Caudate nucleus (tissue), 63 donors: ENCODE measurements at places on chromosomes 5 and 9.

- no peak for DNase-seq
Measured at GRCh38 chr9:36136894-36137391, 410 bp downstream of the GLIPR2 start.

DNA sequence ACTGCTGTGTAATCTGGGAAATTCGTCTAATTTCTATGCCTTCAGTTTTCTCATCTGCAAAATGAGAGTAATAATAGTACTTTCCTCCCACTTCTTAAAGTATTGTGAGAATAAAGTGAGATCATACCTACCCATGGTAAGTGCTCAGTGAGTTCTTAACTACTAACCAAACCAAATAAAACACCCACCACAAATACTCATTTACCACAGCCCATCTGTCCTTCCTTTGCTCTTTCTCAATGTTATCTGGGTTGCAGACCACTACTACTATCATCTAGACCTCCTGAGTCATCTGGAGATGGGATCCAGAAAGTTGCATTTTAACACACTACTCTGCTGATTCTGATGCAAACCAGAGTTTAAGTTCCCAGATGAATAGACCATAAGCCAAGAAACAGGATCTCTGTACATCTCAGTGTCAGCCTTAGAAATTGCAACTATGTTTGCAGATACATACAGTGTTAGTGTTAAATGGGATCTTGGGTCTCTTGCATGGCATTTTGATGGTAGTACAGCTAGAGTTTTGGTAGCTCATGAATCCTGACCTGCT lies 105.4 kb upstream of the ATP10B start:
- no peak for DNase-seq

GRCh38 chr5:51214746-51215145 lies 168.5 kb upstream of the ISL1 start:
- DNase-seq = no peak

DNA sequence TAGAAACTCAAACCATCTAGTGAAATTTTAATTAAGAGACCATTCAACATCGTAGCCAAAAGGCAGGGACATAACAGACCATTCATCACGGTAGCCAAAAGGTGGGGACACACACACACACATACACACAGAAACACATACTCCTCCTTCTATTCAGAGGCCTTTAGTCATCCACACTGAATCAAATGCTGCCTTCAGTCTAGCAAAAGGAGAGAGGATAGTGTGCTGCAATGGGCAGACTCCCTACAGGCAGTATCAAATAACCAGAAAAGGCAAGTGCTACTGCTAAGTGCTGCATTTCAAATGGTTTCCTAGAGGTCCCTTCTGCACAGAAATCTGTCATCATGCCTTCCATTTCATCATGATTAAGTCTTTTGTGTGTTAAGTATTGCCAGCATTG lies 303.9 kb downstream of the TRIM32 start:
- no peak for DNase-seq

GRCh38 chr5:156456857-156457256 lies 129.9 kb downstream of the SGCD start:
- DNase-seq = no peak

DNA sequence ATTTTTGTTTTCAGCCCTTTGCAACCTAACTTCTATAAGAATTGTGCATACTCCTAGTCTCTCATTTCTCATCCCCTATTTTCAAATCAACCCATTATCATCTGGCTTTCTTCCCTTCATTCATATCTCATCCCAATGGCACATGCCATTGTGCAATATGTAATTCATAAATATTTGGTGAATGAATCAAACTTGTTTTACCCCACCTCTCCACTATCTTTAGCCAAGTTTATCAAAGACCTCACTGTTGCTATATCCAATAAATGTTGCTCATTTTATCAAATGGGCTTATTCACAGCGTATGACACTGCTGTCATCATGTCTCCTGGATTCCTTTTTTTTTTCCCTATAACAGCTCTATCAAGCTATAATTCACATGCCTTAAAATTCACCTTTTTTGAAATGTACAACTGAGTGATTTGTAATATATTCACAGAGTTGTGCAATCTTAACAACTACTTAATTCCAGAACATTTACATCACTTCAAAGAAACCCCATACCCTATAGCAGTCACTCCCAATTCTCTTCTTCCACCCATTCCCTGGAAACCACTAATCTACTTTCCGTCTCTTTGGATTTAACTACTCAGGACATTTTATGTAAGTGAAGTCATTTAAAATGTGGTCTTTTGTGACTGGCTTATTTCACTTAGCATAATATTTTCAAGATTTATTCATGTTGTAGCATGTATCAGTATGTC lies 214.4 kb upstream of the PAPPA start:
- no peak for DNase-seq

GRCh38 chr5:55540024-55540423 lies 5.3 kb upstream of the PLPP1 start:
- no peak for DNase-seq

- no peak for DNase-seq
Measured at GRCh38 chr5:181063514-181063913, 23.4 kb downstream of the BTNL9 start.

- DNase-seq = no peak
Measured at GRCh38 chr9:93045521-93045920, 13.0 kb upstream of the SUSD3 start.

GRCh38 chr5:73796164-73797131 lies 170.5 kb downstream of the ARHGEF28 start:
- DNase-seq = no peak

DNA sequence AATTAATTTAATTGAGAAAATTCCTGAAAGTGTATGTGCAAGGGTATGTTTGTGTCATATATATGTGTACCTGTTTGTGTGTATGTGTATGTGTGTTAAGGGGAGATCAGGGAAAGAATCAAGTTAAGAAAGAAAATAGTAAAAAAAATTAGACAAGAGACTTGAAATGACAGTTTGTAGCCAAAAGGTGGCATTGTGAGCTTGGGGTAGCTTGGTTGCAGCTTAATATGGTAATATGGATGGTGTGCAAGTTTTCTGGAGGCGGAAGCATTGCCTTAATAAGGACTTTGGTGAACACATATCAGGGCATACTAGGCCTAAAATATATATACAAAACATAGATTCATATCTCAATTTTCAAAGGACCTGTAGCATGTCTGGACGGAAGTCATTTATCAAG lies 129.9 kb downstream of the INSYN2B start:
- no peak for DNase-seq

GRCh38 chr5:18113721-18114120 lies 479.5 kb downstream of the TAF11L14 start:
- no peak for DNase-seq

- no peak for DNase-seq
Measured at GRCh38 chr5:137144656-137145055, 354.5 kb downstream of the SPOCK1 start.

DNA sequence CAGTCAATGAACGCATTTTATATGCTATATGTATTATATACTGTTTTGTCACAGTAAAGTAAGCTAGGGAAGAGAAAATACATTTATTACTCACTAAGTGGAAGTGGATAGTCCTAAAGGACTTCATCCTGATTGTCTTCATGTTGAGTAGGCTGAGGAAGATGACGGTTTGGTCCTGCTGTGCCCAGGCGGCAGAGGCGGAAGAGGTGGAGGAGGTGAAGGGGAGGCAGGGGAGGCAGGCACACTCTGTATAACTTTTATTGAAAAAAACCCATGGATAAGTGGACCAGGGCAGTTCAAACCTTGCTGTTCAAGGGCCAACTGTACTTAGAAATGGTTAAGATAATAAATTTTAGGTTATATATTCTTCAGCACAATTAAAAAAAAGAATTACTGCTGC lies 28.5 kb downstream of the TJP2 start:
- no peak for DNase-seq

GRCh38 chr5:155943516-155944407 lies 383.2 kb upstream of the SGCD start:
- DNase-seq = peak; percentile 5

DNA sequence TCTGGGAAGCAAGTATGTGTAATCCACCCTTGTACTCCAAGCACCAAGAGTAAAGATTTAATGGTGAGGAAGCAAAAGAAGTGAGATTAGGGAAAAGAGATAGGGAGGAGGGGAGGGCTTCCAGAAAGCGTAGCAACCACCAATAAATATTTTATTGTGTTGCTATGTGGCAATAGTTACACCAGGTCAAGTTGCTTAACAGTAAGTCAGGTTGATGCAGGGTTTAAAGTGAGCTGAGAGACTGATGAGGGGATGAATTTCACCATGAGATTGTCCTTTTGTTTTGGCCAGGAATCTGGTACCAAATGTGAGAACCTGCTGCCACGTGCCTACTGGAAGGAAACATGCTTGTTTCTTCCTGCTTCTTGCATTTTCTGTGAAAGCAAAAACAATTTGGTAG lies 62.7 kb downstream of the PCSK5 start:
- no peak for DNase-seq

DNA sequence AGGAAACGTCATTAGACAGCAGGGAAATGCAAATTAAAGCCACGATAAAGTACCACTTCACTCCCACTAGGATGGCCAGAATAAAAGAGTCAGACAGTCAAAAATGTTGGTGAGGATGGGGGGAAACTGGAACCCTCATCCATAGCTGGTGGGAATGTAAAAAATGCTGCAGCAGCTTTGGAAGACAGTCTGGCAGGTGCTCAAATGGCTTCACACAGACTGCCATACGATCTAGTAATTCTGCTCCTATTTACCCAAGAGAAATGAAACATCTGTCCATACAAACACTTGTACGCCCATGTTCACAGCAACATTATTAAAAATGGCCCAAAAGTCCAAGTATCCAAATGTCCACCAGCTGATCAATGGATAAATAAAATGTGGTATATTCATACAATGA lies 158.9 kb upstream of the PHYKPL start:
- no peak for DNase-seq

DNA sequence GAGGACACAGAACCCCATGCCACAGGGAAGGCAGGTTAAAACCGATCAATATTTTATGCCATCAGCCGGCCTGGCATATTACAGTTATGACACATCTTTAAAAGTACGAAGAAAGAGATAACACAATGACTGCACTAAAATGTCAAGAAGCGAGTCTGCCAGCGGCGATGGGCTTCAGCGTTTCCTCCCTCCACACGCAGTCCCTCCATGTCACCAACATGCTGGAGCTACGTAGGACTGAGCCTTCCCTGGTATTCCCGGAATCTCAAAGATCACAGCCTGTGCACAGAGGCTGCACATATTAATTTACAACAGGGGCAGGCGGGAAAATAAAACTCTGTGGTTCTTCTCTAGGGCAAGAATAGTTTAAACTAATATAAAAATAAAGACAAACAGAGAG lies 257.7 kb downstream of the IRX1 start:
- DNase-seq = no peak

- no peak for DNase-seq
Measured at GRCh38 chr5:103234239-103234975, 24.2 kb upstream of the MACIR start.

GRCh38 chr5:160064995-160065614 lies 54.1 kb downstream of the PWWP2A start:
- DNase-seq = no peak

- DNase-seq = no peak
Measured at GRCh38 chr9:110192531-110193261, 15.3 kb downstream of the C9orf152 start.

- DNase-seq = no peak
Measured at GRCh38 chr9:7770111-7770510, 29.5 kb downstream of the DMAC1 start.

DNA sequence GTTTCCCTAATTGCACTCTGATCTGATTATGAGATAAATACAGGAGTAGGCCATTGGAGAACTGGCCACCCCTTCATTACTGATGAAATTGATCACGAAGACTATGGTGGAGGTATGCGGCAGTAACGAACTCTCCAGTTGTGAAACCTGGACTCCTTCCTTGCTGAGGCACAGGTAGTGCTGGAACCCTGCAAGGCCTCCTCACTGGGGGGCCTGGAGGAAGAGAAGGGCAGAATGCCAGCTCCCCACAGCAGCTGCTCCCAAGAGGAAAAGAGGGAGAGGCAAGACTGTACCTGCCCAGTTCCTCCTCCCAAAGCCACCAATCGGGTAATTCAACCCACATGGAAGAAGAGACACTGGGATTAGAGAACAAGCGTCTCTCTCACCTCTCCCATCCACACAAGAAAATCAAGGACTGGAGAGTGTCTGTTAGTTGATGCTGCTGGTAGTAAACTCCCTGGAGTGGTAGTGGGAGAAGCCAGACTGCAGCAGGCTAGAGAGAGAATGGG lies 19.1 kb upstream of the TRIO start:
- DNase-seq = no peak

DNA sequence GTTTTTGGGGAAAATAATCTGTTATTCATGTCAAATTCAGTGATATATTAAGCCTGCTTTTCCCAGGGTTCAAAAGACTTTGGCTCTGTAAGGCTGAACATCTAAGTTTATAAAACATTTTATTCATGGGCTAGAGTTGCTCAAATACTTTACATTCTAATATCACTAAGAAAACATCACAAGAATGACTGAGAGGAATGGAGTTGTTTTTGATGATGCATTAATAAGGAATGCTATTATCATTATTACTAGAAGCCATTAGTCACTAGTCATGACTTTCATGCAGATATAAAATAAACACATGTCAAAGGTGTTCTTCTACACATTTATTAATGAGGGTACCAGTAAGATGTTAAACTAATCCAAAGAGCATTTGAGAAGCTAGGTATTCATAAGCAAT lies 185.5 kb upstream of the KCNN2 start:
- no peak for DNase-seq

DNA sequence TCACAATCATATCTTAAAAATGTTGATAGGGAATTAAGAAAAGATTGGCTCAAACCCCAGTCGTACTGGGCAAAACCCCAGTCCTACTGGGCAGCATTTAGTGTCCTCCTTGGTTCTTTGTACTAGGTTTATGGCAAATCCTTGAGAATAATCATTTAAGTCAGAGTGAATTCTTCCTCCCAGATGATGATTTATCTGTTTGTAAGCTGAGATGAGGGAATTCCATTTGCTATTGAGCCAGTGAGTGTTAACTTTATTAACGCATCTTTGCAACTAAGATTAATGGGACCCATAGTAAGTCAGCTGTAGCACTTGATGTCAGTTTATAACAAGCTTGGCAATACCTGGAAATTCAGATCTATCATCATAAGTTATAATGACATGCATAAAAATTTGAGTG lies 821.8 kb upstream of the DMAC1 start:
- DNase-seq = no peak

DNA sequence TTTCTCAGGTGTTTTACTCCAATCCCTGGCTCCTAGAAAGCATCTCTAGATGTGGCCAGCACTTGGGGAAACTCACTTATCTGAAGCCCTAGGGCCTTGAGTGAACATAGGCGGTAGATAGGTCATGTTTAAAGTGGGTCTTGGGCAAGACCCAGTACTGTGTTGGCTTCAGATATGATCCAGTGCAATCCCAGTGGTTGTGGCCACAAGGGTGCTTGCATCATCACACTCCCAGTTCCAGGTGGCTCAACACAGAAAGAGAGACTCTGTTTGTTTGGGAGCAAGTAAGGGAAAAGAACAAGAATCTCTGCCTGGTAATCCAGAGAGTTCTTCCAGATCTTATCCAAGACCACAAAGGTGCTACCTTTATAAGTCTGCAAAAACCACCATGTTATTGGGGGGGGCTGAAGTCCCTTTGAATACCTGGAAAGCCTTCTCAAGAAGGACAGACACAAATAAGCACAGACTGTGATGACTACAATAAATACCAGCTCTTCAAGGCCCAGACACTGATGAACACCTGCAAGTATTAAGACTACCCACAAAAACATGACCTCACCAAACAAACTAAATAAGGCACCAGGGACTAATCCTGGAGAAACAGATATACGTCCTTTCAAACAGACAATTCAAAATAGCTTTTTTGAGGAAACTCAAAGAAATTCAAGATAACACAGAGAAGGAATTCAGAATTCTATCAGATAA lies 114.7 kb downstream of the LURAP1L start:
- DNase-seq = no peak

- peak; percentile 21 for DNase-seq
Measured at GRCh38 chr5:95822043-95822541, 434 bp downstream of the GLRX start.

GRCh38 chr5:2175041-2175440 lies 292.3 kb upstream of the IRX4 start:
- no peak for DNase-seq
